ENCODE measurements at places on chromosomes 5 and 9. TPM values are rescaled to one million over a fixed set of nuclear protein-coding genes. Genes with fewer than 3 reads are reported as not detected.

GLRA1 gene
- not detected for total RNA-seq

DNA sequence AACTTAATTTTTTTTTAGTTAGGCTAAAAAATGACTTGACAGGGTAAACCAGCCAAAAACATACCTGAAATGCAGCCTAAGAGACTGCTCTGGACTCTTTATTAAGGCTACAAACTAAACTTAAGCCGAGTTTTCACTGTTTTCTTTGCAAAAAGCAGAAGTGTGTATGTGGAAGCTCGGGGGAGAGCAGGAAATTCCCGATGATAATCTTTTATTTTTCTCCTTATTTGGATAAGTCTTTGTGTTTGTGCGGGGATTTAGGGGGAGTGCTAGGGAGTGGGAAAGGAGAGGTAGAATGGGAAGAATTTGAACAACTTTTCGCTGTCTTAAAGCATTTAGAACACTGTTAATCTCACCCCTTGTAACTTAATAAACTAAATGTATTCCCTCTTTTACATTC is 30.7 kb upstream of the GPR21 start:
- peaks cover 2% of the 10 kb centered on the region for H3K4me1 ChIP-seq
- H3K36me3 ChIP-seq, result peaks cover 18% of the 10 kb centered on the region
- H3K4me3 ChIP-seq, result no peak overlapping the region
- no peaks in the 10 kb centered on the region for H3K27me3 ChIP-seq
- DNase-seq, result no peak
- H3K27ac ChIP-seq, result no peak overlapping the region

GRCh38 chr5:178278358-178279023 is 45.9 kb upstream of the PHYKPL start:
- no peak overlapping the region for H3K27ac ChIP-seq
- no peaks in the 10 kb centered on the region for H3K36me3 ChIP-seq
- H3K4me3 ChIP-seq, result no peak overlapping the region
- H3K4me1 ChIP-seq, result peaks cover 3% of the 10 kb centered on the region

GRCh38 chr9:122518841-122519240 is at the start of gene OR1J4:
Gene OR1J4, plus strand, starts transcription at chr9:122519141. Its CDS starts 0 bp downstream, at chr9:122519141.
- no peaks in the 10 kb centered on the region for H3K36me3 ChIP-seq
- no peak within 1 kb of the TSS for H3K27ac ChIP-seq
- no peaks in the 10 kb centered on the region for H3K4me1 ChIP-seq
- DNase-seq, result no peak
- H3K27me3 ChIP-seq, result peaks cover 14% of the 10 kb centered on the region
